ENCODE measurements at places on chromosomes 4 and X.

GRCh38 chr4:94525993-94526728, 74.4 kb downstream of the PDLIM5 start:
- DNase-seq = no peak

- DNase-seq = no peak
Measured at GRCh38 chr4:3414421-3415279, 27.1 kb upstream of the HGFAC start.

DNA sequence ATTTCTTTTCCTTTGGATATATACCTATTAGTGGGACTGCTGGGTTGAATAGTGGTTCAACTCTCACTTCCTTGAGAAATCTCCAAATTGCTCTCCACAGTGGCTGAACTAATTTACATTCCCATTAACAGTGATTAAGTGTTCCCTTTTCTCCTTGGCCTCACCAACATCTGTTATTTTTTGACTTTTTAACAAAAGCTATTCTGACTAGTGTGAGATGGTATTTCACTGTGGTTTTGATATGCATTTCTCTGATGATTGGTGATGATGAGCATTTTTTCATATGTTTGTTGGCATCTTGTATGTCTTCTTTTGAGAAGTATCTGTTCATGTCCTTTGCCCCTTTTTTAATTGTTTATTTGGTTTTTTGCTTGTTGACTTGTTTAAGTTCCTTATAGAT, 413.0 kb downstream of the MAPK10 start:
- no peak for DNase-seq

GRCh38 chr4:163256680-163257343, 75.6 kb downstream of the NPY1R start:
- no peak for DNase-seq

- no peak for DNase-seq
Measured at GRCh38 chr4:64360664-64361398, 48.4 kb downstream of the TECRL start.

DNA sequence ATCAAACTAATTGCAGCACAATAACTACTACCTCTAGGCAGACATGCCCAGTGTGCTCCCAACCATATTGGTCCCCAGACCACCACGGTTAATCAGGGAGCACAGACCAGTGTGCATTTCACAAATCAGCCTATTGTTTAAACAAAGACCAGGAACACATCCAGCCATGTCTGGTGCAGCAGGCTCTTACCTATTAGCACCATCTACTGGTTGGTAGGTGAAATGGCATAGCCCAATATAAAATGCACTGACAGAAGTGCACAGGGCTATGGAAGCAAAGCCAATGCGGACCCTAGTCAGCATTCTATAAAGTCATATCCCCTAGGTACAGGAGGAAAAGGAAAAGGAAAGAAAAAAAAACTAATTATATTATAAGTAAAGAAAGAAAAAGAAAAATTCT, 15.5 kb upstream of the CYLC1 start:
- peak; percentile 24 for DNase-seq

DNA sequence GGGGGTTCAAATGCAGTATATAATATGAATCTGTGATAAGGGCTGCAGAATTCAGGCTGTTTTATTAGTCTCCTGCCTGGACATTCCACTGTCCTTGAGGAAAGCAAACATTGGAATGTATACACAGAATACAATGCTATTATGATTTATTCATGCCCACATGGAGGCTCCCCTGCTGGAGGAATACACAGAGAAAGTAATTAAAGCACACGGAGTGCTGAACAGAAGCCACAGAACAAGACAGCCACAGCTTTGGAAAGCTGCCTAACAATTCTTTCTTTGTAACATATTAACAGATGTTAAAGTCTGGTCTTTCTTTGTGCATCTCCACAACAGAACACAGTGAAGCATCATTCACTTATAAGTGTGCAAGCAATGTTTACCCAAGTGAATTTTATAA, 155.8 kb downstream of the ARAP2 start:
- DNase-seq = no peak

DNA sequence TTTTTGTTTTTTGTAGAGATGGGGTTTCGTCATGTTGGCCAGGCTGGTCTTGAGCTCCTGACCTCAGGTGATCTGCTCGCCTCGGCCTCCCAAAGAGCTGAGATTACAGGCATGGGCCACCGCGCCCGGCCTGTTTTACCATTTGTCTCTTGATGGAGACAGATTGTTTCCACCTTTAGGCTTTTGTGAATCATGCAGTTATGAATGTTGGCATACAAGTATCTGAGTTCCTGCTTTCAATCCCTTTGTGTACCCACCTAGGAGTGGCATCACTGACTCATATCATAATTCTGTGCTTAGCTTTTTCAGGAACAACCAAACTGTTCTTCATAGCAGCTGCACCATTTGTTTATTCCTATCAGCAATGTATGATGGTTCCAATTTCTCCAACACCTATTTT, 20.2 kb upstream of the MGST2 start:
- DNase-seq = no peak

DNA sequence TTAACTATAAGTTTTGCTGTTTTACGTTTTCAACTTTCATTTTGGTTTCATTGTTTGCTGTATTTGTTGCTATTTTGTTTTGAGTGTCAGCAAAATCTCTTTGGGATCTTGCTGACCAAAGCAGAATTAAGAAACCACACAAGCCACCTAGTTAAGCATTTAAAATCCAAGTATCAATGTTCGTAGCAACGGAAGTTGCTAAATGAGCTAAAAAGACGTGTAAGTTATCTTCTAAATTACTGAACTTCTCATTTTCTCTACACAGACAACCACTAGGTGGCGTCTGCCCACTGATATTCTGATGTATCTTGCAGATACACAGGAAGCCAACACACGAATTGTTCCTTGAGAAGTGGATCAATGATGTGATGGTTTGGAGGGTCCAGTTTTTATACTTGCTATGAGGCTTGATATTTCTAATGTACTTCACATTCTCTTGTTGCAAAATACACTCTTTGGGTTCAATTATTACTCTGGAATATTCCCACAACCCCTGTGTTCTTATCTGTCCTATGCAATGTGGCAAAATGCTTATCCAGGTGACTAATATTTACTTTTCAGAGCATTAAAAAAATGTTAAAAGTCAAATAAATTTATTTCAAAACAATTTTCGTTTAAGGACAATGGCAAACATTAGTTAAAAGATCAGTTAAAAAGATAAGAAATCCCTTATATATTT, 250.5 kb downstream of the TECRL start:
- DNase-seq = peak; percentile 36

GRCh38 chrX:121569609-121570008, 522.2 kb downstream of the GLUD2 start:
- DNase-seq = no peak

DNA sequence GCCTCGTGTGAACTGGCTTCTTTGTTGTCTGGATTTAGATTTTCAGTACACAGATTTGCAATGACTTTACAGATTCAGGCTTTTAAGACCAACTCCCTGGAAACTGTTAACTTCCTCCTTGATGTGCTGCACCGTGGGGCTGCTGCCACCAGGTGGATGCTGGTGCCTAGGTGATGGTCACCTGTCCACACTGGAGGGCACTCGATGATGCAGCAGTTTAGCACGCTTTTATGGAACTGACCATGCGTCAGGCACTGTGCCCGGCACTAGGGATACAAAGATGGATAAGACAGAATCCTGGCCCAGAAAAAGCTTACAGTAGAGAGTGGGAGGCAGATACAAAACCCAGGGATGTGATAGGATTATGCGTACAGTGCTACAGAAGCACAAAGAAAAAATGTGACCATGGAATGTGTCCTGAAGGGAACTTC, 180.7 kb downstream of the CEP135 start:
- no peak for DNase-seq

DNA sequence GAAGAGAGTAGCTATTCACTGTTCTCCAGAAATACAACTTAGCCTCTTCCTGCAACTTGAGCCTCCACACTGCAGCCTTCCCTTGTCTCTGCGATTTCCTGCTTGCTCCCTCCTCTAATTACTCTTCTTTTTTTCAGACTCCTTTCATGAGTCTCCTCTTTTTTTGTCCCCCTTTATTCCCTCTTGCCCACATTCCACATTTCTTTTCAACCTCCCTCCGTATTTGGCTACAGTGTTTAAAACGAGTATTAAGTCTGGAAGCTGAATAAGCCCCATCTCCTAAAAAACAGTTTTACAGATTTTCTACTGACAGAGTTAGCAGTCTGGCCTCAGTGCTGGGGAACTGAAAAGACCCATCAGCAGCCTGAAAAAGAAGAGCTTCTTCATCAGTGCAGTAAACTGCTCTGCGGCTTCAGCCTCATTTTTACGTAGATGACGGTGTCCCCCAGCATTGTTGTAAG, 141.5 kb downstream of the TENM3 start:
- DNase-seq = no peak

GRCh38 chr4:81599742-81600380, 128.2 kb upstream of the RASGEF1B start:
- DNase-seq = no peak

DNA sequence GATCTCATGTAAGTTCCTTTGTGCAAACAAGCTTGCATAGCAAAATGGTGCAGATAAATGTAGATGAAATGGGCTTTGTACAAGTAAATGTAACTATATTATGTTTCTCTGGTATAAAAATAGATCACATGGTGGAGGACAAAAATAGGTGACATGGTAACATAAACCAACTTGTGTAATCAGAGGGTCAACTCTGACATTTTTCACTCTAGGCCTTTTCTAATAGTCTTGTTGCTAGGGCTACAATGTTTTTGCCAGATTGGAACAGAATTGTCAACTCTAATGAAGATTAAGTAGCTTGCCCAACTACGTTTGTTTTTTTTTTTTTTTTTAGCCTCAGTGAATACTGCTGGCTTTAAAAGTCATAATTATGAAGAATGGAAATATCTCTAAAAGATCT, 11.5 kb downstream of the MAD2L1 start:
- no peak for DNase-seq
